GM12865 (cell line): ENCODE measurements at places on chromosomes 6 and 20.
A peak's percentile ranks its signal among the peaks of the same experiment; 100 is the strongest.

DNA sequence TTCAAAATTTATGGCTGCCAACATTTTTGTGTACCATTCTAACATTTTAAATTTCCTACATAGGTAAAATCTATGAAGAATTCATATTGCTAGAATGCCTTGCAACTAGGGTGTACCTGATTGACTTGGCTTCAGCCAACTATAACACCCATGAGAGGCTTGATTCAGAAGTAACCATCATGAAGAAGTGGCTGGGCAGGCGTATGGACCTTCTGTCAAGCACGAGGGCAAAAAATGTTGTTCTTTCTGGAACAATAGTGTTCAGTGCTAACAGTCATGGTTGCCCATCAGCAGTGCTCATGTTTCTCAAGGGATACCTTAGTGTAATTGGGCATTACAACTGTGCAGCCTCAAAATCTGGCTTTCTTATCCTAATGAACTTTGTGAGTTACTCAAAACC is 42.9 kb downstream of the ID4 start:
- no peak for DNase-seq

DNA sequence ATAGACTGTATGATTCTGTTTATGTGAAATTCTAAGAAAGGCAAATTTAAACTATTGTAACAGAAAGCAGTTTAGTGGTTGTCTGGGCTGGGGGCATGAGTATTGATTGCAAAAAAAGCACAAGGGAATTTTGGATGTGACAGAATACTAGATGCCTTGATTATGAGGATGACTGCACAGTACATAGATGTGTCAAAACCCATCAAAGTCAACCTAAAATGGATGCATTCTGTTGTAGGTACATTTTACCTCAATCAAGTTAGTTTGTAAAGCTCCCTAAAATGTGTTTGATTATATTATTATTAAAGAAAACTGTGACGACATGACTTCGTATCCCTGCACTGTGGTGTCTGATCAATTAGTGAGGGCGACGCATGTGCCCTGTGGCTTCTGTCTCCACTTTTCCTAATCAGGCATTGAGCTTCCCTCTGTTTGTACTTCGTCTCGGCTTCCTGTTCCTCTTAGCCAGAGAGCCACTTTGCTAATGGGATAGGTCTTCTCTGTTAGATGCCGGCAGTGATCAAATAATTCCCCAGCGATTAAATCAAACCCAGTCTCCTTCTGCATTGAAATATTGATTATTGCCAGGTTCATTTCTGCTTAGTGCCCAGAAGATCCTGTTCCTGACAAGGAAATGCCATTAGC is 118.3 kb upstream of the GGTLC1 start:
- no peak for DNase-seq

DNA sequence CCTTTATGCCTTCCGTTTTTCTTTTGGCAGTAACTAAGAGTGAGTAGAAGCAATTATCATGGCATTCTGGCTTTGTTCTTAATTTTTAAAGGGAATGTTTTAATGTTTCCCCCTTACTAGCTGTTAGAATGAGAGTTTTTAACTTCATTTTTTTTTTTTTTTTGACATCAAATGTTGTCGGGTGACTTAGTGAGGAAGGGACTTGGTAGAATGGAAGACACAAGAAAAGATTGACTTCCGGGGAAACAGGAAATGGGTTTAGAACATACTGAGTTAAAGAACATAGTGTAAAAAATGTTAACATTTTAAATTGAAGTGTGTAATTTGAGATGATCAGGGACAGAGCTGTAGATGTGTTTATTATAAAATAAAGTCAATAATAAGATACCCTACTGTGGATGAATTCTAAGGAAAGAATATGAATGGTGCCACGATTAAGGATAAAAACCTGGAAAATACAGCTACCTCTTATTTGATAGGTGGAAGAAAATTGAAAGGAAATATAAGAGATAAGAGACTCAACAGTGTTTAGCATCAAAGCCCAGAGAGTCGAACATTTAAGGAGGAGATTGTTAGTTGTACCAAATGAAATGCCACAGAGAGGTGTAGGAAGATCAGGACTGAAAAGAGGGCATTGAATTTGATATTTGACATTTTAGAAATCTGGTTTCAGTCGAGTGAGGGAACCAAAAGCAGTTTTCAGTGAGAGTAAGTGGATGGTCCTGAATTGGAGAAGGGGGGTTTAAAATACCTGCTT is 9.4 kb downstream of the HSF2 start:
- DNase-seq = no peak

DNA sequence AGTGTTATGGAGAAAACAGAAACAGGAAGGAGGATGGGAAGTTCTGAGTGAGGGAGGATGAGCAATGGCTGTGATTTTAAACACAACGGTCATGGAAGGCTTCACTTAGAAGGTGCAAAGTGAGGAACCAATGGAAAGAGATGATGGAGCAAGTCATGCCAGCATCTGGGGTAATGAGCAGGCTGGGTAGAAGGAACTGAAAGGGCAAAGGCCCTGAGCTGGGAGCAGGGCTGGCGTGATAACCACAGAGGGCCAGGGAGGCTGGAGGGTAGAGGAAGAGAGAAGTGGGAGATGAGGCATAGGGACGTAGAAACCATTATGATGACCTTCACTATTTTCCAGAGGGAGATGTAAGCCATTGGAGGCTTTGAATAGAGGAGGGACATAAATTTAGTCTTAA is 43.6 kb downstream of the NHLRC1 start:
- no peak for DNase-seq

DNA sequence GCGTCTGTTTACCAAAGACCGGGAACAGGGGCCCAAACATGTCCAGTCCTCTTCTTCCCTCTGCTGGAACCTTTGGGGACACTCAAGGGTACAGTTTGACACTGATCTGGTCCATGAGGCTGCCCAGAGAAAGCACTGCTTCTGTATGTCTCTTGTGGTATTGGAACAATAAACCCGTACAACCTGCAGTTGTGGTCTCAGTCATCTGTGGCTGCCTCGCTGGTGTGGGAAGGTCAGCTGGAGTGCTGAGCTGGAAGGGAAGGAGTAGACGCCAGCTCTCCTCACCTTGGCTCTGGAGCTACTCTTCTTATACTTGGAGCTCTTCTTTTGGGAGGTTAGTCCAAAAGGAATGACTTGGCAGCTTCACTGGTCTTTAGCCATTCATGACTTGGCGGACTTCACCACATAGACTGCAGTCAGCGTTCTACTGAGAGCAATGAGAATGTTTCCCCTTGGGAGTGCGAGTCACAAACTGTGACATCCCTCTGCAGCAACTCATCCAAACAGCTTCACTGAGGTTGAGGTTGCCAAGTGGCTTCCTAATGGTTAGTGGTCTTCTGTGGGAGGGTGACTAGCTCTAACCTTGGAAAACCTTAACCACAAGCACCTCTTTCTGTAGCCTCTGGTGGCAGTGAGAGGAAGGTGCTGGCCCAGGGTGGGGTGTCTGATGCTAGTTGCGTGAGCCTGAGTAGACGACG is 81.2 kb downstream of the ASXL1 start:
- no peak for DNase-seq

DNA sequence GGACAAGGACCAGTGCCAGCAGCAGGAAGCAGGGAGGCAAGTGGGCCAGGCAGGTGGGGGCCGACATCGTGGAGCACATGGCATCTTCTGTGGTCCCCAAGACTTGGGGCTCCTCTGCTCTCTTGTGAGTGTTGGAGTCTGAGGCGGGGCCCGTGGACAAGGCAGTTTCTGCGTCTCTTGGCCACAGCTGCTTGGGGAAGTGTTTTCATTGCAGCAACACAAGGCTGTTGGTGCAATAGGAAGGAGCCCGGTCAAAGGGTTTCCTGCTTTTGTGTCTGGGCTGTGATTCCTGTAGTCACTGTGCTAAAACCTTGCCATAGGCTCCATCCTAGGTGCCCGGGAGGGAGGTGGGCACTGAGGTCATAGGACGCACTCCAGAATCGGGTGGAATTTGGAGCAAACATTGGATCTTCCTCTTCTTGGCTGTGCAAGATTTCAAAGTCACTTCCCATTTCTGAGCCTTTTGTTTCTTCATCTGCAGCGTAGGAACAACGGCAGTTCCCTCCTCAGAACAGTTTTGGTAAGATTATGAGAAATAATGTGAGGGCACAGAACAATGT is at the start of gene SIRPB2:
TSS of gene SIRPB2 (minus strand) at position 140 of the 560 bp plus-strand sequence. CDS start at position 79, 61 bp downstream.
- DNase-seq = no peak

- DNase-seq = peak; percentile 2
Measured at GRCh38 chr20:4326195-4327065, 311.1 kb upstream of the RNF24 start.

DNA sequence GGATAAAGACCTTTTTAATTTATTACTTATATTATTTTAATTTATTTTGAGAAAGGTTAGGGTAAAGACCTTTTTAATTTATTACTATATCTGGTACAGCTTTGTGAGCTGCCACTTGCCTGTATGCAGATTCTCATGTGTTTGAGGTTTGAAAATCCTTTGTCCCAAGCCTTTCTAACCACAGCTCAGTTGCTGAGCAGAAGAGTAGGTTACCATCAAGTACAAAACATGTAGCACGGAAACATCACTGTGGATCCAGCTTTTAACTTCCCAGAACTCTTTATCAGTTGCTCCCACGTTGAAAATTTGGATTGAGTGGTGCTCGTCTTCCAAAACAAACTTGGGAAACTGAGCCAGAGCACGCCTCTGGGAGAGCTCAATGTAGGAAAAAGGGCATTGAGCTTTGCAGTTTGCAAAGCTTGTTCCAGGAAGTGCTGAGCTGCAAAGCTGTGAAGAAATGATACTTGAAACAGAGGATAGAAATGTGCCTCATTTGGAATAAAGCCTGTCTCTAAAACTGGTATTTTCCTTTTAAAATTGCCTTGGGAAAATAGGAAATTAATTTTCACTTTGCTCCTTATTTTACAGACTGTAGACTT is 89.0 kb downstream of the RREB1 start:
- DNase-seq = no peak

DNA sequence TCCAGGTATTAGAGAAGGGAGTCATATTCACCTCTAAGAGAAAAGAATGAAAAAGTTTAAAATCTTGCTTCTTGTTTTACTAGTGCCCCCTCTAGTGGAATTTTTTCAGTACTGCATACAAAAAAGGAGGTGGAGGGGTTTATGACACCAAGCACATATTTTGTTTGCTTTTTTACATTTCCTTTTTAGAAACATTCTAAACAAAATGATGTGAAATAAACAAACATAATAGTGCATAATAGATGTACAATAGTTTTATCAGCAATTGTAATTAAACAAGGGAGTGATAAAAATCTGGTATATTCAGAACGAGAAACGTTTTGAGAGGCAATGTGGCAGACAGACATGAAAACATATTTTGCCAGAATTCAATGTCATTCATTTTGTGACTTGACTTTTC is 111.0 kb upstream of the TFAP2D start:
- DNase-seq = peak; percentile 40

DNA sequence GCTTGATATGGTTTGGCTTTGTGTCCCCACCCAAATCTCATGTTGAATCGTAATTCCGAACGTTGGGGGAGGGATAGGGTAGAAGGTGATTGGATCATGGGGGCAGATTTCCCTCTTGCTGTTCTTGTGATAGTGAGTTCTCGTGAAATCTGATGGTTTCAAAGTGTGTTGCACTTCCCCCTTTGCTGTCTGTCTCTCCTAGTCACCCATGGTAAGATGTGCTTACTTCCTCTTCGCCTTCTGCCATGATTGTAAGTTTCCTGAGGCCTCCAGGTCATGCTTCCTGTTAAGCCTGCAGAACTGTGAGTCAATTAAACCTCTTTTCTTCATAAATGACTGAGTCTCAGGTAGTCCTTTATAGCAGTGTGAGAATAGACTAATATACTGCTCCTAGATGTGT is 19.9 kb downstream of the PFDN4 start:
- no peak for DNase-seq

- DNase-seq = no peak
Measured at GRCh38 chr6:35718911-35719381, 17.9 kb upstream of the ARMC12 start.

- no peak for DNase-seq
Measured at GRCh38 chr6:119112812-119113530, 34.5 kb upstream of the FAM184A start.

DNA sequence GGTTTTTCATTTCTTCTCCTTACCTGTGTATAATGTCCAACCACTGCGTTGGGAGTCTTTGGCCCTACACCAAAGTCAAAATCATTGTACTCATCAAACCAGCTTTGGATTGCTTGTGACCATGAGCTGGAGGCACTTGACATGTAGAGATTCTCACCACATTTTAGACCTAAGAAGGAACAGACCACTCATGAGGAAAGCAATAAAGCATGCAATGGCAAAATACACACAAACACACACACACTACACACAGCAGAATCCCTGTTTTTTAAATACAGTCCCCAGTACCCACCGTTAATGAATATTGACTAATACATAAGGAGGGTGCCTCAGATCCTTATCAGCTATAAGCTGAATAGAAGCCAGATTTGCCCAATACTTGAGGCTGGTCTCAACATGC is 10.5 kb downstream of the CRISP3 start:
- DNase-seq = no peak

- no peak for DNase-seq
Measured at GRCh38 chr20:32988008-32988407, 16.2 kb downstream of the SUN5 start.

DNA sequence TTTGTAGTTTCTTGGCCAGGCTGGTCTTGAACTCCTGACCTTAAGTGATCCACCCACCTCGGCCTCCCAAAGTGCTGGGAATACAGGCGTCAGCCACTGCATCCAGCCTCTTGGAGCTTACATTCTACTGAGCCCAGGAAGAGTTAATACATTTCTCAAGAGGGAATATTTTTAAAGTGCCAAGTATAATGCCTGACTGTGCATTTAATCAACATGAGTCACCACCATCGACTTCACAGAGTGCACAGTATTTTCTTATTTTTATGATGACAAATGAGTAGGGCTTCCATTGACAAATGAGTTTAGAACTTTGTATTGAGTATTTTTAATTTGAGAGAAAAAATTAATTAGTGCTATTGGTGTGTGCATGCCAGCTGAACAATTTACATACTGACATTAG is 72.2 kb downstream of the SASH1 start:
- DNase-seq = no peak

DNA sequence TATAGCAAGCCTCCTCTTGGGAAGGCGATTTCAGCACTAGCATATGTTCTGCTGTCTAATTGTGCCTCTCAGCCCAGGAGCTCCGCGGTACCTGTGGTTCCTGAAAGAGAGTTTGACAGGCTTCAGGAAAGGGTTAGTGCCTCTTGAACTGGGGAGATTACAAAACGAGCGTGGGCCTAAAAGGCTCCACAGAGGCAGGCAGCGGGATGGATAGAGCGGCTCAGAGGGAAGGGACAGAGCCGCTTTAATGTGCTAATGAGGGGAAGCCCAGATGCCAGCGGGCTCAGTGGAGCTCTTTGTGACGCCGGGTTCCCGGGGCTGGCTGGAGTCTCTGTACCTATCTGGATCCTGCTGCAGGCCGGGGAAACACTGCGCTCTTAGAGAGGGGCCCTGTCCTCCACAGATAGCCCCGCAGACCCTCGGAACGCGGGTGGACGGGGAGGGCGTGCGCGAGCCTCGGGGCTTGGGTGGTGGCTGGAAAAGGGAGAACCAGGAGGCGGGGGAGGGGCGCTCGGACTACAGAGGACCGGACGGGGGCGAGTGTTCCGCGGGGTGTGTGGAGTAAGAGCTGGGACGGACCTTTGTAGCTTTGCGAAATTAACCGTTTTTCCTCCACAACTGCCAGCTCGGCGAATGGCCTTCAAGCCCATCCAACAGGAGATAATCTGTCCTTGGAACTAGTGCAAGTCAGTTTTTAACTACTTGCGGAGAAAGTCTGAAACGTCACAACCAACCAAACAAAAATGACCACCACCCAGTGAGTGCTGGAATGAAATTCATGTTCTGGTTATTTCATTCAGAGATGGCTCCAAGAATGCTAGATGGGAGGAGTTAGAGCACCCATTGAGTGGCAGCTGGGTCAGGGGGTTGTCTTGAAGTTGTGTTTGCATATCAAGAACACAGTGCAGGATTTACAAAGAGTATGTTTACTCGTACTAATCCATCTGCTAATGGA is 13.0 kb downstream of the SLC35F1 start:
- no peak for DNase-seq
